G401 (cell line): ENCODE measurements at places on chromosomes 11 and 22. TPM values are rescaled to one million over a fixed set of nuclear protein-coding genes. Genes with fewer than 3 reads are reported as not detected.

The CD81 gene
- total RNA-seq: 61.8 and 105 TPM in 2 replicates

The OR4A16 gene
- total RNA-seq: not detected in 2 replicates

The OR8H3 gene
- not detected in 2 replicates for total RNA-seq

The ACAD8 gene
- total RNA-seq: 54.8 and 58.8 TPM in 2 replicates

The HTR3A gene
- not detected in 2 replicates for total RNA-seq

The CYP2D6 gene
- total RNA-seq: 0.95 and 3.1 TPM in 2 replicates

The LZTR1 gene
- total RNA-seq: 41.5 and 67.0 TPM in 2 replicates

The KCNJ4 gene
- total RNA-seq: 37.9 and 38.6 TPM in 2 replicates

The NFAM1 gene
- 0.47 and 1.2 TPM in 2 replicates for total RNA-seq

The KRTAP5-7 gene
- total RNA-seq: not detected in 2 replicates

The SLC7A4 gene
- total RNA-seq: not detected in 2 replicates

The FOLH1 gene
- total RNA-seq: not detected in 2 replicates

The DGAT2 gene
- total RNA-seq: 94.6 and 105 TPM in 2 replicates

The SCN3B gene
- total RNA-seq: not detected in 2 replicates

The MRGPRF gene
- 0.18 TPM in 1 of 2 replicates, not detected in the other for total RNA-seq

The TIGD3 gene
- 0.12 and 1.9 TPM in 2 replicates for total RNA-seq

The MISFA gene
- total RNA-seq: not detected in 2 replicates

The CSRP3 gene
- total RNA-seq: not detected in 2 replicates
